ENCODE measurements at places on chromosomes 11 and 22.

- no peak for DNase-seq
Observed at GRCh38 chr11:129315781-129316579, 59.7 kb upstream of the BARX2 start.

DNA sequence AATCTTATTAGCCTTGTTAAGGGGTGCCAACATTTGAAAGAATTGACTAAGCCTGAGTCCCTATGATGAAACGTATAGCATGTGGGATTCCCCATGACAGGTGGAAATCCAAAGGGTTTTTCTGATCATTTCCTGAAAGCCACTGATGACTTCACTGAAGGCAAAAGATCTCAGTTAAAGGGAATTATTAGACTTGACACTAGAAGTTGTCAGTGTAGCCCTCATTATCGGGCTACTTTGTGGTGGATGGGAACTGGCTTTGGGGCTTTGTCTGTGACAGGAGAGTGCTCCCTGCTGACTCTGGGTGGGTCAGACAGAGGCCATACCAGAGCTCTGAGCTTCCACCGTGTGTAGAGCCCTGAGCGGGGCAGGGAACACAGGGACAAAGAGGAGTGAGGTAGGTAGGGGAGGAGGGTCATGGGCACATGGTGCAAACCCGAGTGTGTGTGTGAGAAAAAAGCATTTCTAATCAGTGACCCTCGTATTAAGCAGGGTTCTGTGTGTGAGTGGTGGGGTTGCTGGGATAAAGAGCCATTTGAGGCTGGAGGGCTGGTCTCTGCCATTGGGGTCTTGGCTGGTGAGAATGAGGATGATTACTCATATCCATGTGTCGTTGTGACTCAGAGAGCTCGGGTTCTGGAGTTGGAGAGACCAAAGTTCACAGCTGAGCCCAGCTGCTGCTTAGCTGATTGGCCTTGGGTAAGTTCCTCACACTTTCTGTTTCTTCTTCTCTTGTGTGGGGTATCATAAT lies 101.1 kb downstream of the GRIK4 start:
- peak; percentile 47 for DNase-seq

- no peak for DNase-seq
Observed at GRCh38 chr11:2445746-2446551, 1.1 kb downstream of the KCNQ1 start.

- no peak for DNase-seq
Observed at GRCh38 chr11:68399916-68400315, 60.6 kb upstream of the PPP6R3 start.

DNA sequence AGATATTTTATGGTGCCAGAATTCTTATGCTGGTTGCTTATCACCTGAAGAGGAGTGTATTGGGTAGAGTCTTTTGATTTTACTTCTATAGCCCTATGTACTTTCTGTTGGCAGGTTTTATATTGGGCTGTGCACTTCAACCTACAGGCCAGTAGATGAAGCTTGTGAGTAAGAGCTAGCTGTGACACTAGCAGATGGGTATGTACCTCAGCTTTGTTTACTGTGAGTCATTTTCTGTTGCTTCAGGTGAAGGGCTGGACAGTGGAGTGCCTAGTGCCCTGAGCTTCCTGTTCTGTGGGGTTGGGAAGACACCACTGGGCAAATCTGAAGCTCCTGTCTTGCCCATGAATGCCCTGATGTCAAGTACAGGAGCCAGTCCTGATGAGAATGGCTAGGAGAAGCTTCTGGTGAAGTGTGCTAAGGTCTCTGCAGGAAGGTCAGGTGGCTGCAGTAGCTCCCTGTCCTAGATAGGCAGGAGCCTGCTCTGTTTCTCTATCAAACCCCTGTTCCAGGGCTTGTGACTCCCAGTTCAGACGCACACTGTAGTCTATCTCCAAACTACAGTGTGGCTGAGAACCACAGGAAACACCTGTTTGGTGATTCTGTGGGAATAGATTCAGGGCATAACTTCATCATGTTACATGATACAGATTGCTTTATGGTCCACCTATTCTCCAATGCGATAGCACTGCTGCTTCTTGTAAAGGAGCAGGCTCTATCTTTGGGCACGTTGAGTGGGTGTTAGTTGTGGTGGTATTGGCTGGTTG lies 755.7 kb downstream of the KCNA4 start:
- DNase-seq, result no peak

GRCh38 chr11:75878933-75879332 lies 63.9 kb downstream of the UVRAG start:
- no peak for DNase-seq

DNA sequence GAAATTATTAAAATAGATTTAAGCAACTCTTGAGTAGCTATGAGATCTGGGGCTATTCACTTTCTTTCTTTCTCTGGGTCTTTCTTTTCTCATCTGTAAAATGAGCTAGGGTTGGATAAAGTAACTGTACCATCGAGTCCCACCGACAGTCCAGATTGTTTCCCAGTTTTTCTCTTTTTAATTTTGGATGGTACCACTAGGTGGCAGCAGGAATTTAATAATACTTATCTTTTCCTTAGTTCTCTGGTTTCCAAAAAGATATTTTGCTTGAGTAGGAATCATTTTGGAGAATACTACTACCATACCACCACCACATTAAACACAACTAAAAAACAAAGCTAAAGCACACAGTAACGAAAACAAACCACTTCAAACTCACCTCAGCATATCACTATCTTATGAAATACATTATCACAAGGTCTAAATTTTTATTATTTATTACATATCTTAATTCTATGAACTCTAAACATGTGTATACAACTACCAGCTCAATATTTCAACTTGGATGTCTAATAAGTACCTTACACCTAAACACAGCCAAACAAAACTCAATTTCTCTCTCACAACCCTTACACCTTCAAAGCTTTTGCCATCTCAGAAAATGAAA lies 584.0 kb downstream of the KCNA4 start:
- peak; percentile 33 for DNase-seq

DNA sequence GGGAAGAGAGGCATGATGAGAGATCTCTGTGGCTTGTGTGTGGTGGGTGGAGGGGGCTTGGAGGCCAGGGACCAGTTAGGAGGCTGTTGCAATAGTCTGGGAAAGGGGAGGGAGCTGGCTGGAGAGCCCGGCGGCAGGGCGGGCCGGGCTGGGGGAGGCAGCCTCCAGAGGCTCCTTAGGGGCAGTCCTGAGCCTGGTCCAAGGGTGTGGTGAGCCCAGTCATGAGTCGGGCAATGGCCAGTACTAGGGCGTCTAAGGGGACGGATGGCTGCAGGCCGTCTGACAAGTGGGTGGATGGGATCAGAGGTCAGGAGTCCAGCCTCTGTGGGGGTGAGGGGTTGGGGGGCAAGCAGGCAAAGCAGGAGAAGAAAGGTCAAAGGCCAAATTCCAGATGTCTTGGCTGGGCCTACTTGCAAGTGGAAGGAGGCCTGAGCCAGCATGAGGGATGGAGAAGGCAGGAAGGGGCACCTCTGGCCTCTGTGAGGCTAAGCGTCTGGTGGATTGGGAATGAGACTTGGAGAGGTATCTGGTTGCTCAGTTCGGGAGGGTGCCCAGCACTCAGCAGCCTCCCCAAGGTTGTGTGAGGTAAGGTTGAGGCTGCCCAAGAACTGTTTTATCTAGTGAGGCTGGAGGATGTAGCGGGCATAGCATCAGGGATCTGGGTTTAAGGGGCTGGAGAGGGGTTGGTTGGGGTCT lies 6.0 kb upstream of the CD248 start:
- DNase-seq, result no peak

DNA sequence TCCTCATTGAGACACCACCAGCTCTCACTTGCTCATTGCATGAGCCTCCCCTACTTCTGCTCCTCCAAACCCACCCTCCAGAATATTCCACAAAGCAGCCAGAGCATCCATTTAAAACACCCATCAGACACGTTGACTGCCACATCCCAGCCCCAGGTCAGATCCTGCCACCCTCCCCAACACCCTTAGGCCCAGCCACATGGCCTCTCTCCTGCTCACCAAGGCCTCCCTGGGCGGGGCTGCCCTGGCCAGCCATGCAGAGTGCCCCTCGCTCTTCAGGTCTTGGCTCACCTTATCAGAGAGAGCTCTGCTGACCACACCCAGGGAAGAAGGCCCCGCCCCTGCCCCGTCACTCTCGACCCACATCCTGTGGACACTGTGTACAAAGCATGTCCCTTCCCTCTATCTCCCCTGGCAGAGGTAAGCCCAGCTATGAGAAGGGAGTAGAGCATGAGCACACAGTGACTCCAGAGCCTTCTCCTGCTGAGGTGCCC lies 106.8 kb downstream of the MICAL3 start:
- no peak for DNase-seq

GRCh38 chr11:119378851-119379465 lies 2.5 kb downstream of the USP2 start:
- no peak for DNase-seq

- no peak for DNase-seq
Observed at GRCh38 chr11:85843929-85844328, 11.3 kb upstream of the CCDC83 start.

DNA sequence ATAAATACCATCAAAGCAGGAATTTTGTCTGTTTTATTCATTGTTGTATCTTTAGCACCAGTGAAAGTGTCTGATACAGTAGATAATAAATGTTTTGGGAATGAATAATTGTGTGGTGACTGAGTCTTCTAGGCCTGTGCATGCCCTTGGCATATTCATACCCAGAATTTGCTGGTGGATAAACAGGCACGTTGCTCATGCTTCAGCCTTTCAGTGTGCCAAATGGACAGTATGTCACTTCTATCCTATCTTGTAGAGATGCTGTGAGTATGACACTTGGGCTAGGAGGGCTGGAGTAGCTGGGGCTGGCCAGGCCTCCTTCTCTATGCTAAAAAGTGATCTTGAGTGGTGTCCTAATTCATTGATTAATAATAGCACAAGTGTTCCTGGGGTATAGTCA lies 287.3 kb upstream of the DDI1 start:
- no peak for DNase-seq

DNA sequence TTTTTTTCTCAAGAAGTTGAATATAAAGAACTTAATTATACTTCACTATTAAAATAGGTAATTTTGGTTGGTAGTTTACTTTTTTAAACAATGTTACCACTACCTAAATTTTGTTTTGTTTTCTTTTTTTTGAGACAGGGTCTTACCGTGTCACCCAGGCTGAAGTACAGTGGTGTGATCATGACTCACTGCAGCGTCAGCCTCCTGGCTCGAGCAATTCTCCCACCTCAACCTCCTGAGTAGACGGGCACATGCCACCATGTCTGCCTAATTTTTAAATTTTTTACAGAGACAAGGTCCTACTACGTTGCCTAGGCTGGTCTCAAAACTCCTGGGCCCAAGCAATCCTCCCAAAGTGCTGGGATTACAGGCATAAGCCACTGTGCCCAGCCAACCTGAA lies 17.6 kb downstream of the SPCS2 start:
- no peak for DNase-seq

DNA sequence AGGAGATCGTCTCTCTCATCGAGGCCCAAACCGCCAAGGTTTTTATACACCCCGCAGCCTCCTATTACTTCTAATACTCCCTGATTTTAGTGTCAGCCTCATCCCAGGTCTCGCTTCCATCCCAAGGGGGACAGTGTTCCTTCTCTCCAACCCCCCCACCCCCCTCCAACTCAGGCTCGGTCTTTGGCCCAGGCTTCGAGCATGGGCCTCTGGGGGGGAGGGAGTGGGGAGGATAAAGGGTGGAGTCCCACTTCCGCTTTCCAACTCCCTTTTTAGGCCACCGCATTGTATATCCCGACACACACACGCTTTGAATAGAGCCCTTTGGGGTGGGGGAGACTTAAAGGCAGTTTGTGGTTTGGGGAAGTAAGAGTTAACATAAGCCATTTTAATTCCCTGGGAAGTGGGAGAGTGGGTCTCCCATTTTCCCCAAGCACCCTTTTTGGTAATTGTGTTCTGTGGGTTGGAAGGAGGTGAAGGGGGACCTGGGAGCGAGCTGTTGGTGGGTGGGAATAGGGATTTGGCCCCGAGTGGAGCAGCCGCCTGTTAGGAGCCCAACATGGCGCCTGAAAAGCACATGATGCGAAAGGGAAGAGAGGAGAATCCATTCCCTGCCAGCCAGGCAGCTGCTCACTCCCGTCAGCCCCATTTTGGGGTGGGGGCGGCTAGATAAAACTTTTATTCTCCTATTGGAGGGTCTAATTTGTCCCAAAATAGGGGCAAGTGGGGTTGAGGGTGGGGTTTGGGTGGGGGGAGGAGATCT lies 844 bp downstream of the PCF11 start:
- peak; percentile 67 for DNase-seq

- DNase-seq, result no peak
Observed at GRCh38 chr11:2566223-2567025, 121.6 kb downstream of the KCNQ1 start.
